ENCODE measurements at places on chromosomes 7 and 10.

GRCh38 chr10:128035557-128035973 is 90.7 kb downstream of the MKI67 start:
- DNase-seq, result no peak

- DNase-seq, result no peak
Measured at GRCh38 chr7:68408873-68409272, 1189.4 kb upstream of the AUTS2 start.

- no peak for DNase-seq
Measured at GRCh38 chr7:106372126-106372525, 87.3 kb upstream of the NAMPT start.

- DNase-seq, result no peak
Measured at GRCh38 chr10:43371418-43371817, at the start of gene FXYD4. FXYD4 (plus strand) TSS chr10:43371636; CDS start chr10:43373747, 2,111 bp downstream.

DNA sequence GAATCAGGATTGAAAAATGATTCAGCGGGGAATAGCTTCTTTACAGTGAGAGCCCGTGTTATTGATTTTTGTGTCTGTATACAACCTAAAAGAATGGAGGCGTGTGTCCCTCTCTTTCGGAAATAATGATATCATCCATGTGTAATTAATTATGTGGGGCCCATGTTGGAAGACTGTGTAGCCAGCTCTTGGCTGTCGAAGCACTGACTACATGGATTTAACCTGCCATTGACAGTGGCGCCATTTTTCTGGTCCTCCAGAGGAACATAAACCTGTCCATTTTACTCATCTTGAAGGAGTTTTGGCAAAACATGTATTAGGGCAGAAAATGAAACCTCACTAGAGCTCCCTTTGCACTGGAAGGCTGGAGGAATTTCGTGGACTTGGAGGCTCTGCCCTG is 119.6 kb downstream of the ITIH5 start:
- no peak for DNase-seq

DNA sequence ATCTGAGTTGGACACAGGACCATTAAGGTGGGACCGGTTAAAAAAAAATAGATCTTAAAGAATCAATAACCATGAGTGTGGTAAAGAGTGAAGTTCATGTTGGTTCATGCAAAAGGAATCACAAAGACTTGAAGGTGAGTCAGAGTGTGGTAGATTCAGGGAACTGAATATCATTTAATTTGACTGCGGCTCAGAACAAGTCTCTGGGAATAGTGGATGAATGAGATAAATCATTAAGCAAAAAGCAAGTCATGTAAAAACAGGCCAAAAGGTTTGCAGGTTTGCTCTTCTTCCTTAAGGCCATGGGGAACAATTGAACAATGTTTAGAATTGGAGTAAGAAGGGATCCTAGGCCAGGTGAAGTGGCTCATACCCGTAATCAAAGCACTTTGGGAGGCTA is 385.8 kb downstream of the ETV1 start:
- DNase-seq, result no peak
